Eye (tissue), 1 donor: ENCODE measurements at places on chromosomes 6 and 20.

- DNase-seq, result no peak
Measured at GRCh38 chr6:2186516-2186915, 58.9 kb downstream of the GMDS start.

DNA sequence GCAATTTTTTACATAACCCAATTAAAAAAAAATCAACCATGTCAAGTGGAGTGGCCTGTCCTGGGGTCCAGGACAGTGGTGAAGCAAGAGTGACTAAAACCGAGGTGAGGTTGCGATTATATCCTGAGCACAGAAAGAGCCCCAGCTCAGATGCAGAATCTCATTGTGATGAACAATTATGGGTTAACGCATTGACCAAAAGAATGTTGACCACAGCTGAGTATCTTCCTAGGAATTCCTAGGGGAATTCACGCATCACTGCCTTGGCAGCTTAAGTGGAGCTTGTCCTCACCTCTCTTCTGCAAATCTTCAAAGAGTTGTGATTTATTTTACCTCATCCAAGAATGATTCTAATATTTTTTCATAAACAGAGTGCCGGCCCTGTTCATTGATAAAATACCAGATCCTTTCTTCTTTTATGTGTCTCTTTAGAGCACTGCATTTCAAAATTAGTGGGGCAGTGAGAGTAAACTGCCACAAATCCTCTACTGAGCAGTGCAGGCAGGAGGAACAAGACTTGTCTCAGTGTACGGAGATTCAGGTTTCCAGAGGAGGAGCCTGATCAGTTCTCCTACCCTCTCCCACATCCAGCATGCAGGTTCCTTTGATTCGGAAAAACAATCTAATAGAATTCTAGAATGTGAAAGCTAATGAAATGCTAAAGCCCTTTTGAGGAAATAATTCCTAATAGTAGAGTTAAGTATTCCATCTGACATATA is 60.1 kb upstream of the ZNF184 start:
- peak; percentile 69 for DNase-seq

DNA sequence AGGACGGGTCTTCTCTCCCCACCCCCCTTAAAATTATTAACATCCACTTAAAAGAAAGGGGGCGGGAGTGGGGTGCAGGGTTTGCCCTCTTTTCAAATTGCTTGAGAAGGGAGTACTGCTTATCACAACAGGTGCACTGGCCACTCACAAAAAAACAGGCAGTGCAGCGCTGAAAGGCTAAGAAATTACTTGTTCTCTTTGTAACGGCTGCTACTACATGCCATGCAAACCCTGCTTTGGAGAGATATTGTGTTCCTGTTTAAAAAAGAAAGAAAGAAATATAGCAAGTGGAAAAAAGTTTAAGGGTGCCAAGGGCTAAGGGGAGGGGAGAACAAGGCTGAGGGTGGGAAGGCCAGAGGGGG is 312.7 kb upstream of the JARID2 start:
- DNase-seq, result no peak

- no peak for DNase-seq
Measured at GRCh38 chr6:70622461-70622860, 45.2 kb upstream of the SMAP1 start.
